Activated naive CD8-positive, alpha-beta T cell treated with anti-CD3 and anti-CD28 coated beads for 36 hours (primary cell): ENCODE measurements at places on chromosomes 7 and 10.

DNA sequence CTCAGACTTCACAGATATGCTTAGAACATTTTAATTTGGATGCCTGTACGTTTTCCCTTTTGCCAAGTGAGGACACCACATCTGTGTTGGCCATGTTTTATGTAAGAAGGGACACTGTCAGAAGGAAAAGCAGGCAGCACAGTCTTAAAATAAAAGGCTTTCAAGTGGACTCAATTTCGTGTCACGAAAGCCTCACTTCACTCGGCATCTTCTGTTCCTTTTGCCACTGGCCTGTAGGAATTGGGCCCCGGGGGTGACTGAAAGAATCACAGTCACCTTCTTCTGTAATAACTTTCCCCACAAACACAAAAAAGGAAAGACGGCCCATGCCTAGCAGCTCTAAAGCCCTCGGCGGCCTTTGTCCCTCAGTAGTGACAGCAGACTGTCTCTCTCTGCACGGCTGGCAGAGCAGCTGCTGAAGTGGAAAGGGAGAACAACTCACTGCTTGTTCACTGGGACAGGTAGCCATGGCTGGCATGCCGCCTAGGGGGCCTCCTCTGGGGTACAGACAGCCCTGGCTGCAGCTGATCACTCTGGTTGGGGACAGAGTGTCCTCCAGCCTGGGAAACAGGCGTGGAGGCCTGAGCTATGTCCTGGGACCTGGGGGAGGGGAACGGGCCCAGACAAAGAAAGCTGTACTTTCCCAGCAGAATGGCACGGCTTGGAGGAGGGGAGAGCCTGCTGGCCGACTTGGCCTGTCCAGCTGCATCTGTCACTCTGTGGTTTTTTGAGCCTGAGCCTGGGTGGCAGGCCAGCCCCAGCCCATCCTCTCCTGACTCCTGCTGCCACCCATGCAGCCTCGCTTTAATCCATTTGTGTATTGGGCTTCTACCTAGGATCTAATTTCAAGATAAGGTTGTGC lies 4.4 kb downstream of the RASSF4 start:
- no peak for DNase-seq

DNA sequence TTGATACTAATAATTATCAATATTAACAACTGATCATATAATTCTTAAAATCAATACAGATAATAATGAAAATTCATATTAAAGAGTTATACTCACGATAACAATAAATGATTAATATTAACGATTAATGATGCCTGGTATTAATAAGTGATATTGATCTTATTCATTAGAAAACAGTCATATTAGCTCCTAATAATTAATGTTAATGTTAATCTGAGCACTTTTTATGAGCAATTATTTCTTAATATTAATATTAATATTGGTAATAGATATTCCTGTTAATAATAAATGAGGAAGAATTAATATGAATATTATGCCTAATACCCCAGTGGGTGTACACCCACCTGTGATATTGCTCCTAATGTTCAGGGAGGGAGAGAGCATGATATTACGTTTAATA lies 23.6 kb downstream of the MEIG1 start:
- DNase-seq = no peak

DNA sequence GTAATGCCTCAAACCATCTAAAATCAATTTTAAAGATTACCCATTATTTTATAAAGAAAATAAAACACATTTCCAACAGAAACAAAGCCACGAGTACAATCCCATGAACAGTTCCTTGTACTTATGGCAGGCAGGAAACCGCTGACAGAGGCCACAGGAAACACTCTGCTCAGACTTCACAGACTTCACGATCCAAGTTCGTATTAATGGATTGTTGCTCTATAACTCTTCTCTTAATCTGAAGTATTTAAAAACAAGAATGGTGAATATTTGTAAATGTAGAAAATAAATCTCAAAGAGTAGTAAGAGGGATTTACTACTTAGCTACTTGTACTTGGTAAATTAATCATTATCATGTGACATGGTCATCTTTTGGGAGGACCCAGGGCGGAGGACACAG lies 78.3 kb downstream of the SNX10 start:
- DNase-seq = no peak

DNA sequence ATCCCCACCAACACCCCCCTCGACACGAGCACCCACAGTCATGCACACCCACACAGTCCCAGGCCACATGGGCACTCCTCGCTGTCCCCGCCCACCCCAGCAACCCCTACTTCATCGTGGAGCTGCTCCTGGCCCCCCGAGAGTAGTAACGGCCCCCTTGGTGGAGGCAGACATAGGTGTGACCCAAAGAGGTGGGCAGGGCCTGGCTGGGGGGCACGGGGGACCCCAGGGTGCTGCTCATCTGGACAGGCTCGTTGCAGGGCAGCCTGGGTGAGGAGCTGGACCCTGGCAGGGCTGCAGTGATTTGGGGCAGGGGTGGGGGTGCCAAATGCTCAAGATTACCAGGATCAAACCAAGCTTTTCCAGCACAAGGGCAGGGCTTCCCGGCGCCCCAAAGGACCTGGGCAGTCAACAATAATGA lies 42.4 kb upstream of the ZMIZ1 start:
- DNase-seq = no peak

DNA sequence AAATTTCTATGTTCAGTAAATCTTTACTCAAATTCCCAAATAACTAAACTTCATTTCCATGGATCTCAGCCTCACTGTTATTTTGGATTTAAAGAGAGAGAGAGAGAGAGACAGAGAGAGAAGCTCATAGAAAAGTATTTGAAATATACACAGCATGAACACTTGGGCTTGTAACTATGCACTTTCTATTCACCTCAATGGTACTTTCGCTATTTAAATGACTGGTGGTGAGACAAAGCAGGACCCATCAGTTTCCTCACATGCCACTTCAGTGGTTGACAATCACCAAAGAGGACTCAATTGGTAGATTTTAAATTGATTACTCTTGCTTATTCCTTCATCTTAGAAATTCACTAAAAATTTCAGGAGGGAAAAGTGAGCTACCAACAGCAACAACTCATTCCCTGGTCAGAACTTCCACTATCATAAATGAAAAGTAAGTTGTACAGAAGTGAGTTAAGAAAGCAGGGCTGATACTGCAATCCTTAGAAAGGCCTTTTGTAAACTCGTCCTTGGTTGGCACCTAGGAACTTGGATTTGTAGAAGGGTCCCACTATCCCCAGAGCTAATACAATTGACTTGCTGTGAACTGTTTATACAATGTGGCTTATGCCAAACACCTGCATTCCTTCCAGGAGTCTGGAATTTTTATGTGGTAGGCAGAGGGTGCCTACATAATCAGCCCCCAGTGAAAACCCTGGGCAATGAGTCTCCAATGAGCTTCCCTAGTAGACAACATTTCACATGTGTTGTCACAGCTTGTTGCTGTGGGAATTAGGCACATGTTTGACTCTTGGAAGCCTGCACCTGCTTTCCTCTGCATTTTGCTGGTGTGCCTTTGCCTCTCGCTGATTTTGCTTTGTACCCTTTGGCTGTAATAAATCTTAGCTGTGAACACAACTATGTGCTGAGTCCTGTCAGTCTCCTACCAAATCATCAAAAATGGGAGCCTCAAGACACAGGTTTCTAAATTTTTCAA lies 10.8 kb downstream of the ERLIN1 start:
- DNase-seq = no peak

GRCh38 chr7:17044861-17045260 lies 163.1 kb upstream of the AGR3 start:
- DNase-seq = no peak

GRCh38 chr10:61166065-61166464 lies 222.1 kb upstream of the RHOBTB1 start:
- DNase-seq = no peak
